ENCODE measurements at places on chromosomes 1 and 21.

DNA sequence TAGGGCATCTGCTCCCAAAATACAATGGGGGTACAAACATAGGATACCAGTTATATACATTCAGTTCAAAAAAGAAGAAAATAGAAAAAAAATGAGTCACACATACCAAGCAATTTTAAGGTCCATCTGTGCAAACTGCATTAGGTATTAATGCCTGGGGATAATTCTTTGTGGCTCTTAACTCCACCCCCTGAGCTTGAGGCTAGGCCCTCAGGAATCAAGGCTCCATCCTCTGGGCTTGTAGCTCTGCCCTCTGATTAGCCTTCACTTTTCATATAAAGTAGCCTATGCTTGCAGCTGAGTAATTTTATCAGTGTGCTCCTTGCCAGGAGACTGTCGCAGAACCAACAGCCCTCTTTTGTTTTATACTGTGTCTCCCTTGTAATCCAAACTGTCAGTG, 69.9 kb upstream of the BACE2 start:
- DNase-seq = no peak

DNA sequence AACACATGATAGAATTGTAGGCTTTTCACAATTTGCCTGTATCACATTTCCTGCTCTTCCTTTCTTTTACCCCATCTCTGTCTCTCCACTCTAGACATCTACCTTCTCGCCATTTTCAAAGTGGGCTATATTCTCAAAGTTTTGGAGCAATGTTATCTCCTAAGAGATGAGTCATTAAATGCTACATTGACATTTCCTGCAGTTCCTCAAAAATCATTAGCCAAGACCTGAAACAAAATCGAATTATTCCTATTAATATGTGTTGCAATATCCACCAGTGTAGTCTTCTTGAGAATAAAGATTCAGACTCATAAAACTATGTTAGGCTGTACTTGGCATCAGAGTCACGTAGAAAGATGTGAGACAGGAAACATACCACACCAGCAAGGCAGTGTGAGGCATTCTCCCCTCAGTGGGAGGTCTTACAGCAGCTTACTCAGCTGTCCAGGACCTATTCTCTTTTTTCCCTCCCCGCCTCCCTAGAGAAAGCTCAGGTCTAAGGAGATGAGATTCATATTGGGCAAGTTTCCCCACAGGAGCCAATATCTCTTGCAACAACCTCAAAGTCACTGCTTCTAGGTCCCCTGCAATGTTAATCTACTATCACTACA, 38.8 kb downstream of the FRRS1 start:
- no peak for DNase-seq

- DNase-seq = no peak
Observed at GRCh38 chr1:244356376-244356775, 95.3 kb downstream of the ADSS2 start.

DNA sequence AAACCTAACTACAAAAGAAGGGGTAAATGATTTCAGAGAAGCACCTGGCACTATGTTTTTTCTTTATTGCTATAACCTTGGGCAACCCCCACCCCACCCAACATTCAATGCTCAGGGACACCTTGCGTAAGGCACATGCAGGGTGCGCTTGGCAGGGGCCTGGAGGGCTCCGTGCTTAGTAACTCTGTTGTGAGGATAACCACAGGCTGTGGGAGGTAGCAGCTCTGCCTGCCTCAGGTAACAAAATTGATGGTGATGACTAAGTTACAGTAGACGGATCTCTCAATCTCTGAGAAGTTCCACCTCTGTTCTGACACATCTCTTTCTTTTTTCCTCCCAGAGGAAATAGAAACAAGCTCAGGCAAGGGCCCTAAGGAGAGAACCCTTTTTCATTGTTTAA, 8.7 kb upstream of the CCN1 start:
- no peak for DNase-seq

- no peak for DNase-seq
Observed at GRCh38 chr1:100187912-100188311, 9.9 kb upstream of the LRRC39 start.

GRCh38 chr1:233470741-233471499, 143.0 kb upstream of the KCNK1 start:
- no peak for DNase-seq

DNA sequence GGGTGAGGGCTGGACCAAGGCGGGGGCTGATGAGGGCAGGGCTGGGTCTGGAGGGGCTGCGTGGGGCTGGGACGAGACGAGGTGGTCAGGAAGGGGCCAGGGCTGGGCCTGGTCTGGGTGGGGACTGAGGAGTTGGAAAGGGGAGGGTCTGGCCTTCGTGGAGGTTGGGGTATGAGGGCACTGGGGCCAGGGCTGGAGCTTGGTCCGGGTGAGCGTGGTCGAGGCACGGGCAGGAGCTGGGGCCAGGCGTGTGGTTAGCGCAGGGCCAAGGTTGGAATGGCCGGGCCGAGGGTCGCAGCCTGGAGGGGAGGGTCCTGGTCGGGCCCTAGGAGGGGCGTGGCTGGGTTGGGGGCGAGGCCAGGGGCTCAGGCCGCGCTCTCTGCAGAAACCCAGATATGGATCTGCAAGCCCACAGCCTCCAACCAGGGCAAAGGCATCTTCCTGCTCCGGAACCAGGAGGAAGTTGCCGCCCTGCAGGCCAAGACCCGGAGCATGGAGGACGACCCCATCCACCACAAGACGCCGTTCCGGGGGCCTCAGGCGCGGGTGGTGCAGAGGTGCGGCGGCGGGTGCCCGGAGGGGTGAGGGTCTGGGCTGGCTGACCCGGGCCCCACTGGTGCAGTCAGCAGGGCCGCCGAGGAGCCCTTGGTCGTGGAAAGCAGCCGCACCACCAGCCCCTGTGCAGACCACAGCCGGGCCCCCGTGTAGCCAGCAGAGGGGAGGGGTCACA, 9.0 kb downstream of the TTLL10 start:
- no peak for DNase-seq

DNA sequence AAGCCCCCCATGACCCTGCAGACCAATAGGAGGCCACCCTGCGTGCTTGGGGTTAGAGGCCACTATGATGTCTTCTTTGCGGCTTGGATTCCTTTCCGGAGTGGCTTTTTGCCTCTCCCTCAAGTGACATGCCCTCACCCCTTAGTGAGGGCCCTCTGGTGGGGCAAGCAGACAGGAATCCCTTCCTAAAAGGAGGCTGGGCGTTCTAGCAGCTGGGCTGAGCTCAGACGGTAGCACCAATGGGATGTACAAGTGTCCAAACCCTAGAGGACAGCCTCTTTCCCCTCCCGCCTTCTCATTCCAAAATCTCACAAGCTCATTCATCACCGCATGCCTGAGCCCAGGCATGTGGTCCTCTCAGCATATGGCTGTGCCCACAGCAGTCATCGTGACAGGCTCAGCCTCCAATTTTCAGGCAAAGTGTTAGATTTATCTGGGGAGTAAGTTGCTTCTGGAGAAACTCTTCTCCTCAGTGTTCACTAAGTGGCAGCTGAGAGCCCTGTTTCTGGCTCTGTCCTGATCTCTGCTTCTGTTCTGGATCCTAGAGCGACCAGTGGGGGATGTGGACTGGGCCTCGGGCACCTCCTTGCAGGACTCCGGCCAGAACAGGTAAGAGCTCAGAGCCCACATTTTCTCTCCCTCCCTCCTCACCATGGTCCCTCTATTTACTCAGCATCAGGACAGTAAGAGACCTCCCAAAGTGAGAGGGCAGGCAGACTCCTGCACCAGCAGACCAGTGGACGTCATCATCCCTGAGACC, 4.8 kb downstream of the KIAA1614 start:
- DNase-seq = peak; percentile 58

DNA sequence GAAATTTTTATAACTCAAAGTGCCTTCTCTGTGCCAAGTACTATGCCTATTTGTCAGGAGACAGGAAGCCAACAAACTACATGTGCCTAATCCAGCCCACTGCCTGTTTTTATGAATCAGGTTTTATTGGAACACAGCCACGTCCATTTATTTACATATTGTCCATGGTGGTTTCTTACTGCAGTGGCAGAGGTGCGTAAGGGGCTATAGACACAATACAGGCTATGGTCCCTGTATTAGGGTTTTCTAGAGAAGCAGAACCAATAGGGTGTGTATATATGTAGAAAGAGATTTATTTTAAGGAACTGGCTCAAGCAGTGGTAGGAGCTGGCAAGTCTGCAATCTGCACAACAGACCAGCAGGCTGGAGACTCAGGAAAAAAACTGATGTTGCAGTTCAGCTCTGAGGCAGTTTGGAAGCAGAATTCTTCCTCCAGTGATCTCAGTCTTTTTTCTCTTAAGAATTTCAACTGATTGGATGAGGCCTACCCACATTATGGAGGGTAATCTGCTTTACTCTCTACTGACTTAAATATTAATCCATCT, 15.4 kb downstream of the PPIE start:
- DNase-seq = peak; percentile 44

GRCh38 chr1:118269598-118269997, 84.6 kb upstream of the SPAG17 start:
- no peak for DNase-seq
